Effector memory CD4-positive, alpha-beta T cell (primary cell): ENCODE measurements at places on chromosomes 7 and 10.
A peak's percentile ranks its signal among the peaks of the same experiment; 100 is the strongest.

DNA sequence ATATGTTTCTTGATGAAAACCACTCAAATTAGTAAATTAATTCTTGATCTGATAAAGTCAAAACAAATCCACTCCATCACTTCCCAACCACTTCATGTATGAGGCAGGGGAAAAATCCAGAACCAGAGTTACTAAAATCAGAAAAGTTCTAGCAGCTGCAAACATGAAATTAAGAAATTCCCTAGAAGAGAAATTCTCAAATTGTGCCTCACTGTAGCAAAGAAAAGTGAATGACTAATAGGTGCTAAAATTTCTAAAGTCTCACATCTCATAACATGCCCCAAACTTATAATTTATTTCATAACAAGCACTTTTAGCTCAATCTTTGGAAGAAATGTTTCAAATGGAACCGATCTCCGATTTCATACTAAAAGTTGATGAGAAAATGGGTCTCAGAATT lies 345.0 kb upstream of the AOAH start:
- no peak for DNase-seq

- DNase-seq: no peak
Observed at GRCh38 chr7:99953649-99954048, 22.2 kb downstream of the AZGP1 start.

- DNase-seq: no peak
Observed at GRCh38 chr7:90701771-90702170, 105.7 kb downstream of the CDK14 start.

GRCh38 chr10:22712956-22713852 lies 1.2 kb downstream of the PIP4K2A start:
- peak; percentile 29 for DNase-seq

DNA sequence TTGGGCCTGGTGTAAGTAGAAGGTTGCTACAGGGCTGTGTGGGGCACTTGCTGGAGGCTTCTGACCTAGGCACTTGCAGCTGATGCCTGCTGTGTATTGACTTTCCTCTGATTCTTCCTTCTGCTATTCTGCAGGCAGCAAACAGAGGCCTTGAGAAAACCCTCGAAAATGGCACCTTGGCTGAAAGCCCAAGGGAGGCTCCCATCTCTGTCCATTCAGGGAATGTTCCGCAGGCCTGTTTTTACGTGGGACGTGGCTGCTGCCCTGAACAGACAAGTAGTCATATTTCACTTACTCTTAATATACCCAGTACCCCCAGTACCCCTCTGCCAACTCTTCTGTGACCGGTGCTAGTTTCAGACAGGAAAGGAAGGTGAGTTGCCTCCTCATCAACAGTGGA lies 664.7 kb downstream of the INHBA start:
- DNase-seq: no peak

DNA sequence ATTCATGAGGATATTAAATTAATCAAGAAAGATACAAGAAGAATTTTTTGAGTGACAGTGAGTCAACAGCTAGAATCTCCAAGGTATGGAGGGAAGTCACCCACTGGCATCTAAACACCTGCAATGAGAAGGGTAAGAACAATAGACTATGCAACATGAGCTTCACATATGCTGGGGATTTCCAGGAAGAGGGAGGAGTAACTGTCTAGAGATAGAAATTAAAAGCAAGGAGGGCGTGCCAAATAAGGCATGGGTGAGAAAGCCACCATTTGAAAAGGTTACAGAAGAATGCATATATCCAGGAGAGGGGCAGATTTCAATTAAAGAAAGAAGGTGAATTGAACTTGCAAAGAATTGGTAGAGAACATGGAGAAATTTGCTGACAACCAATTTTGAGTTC lies 365.7 kb downstream of the GPR37 start:
- DNase-seq: no peak

- DNase-seq: no peak
Observed at GRCh38 chr10:127174866-127175265, 21.5 kb downstream of the INSYN2A start.

GRCh38 chr10:113705344-113705652 lies 25.6 kb downstream of the CASP7 start:
- no peak for DNase-seq

DNA sequence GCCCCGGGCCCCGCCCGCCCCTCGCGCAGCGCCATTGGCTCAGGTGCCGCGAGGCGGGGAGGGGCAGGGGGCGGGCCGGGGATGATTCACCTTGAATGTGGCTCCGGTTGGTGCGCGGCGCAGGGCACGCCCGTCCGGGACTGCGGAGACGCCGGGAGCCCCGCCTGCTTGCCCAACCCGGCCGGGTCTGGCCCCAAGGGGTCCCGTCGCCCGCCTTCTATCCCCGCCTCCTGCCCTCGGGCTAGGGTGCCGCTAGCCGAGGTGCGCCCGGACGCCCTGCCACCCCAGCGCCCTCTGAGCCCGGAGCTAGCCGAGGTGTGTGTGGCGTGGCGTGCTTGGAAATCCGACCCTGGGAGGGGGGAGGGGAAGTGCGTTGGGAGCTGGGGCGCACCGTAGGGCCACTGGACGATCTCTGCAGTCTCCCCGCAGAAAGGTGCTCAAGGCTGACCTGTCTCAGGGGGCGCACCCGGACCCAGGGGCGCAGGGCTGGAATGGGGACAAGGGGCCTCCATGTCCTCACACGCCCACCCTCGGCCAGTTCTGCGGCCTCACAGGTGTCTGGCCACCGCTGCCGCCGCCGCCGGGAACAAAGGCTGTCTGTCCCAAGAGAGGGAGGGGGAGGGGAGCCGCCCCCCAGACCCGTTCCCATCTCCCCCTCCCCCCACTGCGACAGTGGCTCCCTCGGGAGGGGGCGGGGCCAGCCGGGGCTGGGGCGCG lies 168.9 kb downstream of the NRF1 start:
- DNase-seq: peak; percentile 60

DNA sequence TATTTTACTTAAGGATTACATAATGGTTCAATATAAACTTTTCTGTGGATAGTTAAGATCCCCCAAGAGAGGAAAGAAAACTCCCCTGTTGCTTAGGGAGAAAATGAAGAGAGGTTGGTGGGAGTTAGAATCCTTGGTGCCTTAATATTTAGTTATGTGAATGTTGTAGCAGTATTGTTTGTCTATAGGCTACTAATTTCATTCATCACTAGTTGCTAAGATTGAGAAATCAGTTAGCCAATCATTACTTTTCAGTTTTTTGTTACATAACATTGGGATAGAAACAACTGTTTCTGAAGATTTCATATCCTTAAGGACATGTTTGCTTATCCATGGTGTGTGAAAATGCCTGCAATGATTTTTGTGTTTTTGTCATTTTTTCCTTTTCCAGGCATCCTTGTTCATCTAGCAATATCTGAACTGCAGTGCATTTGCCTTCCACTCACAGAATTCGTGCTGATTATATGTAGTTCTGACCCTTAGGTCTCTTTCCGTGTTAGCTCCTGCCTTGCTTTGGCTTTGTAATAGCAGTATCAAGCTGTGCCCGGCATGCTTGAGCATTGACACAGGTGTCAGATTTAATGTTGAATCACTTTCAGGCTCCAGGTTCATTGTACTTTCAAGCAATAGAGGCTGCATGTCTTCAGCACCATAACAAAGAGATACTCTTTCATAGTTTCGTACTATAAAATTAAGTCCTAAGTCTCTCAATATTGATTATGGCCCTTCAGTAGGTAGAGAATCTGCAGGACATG lies 85.0 kb downstream of the PODXL start:
- DNase-seq: no peak

DNA sequence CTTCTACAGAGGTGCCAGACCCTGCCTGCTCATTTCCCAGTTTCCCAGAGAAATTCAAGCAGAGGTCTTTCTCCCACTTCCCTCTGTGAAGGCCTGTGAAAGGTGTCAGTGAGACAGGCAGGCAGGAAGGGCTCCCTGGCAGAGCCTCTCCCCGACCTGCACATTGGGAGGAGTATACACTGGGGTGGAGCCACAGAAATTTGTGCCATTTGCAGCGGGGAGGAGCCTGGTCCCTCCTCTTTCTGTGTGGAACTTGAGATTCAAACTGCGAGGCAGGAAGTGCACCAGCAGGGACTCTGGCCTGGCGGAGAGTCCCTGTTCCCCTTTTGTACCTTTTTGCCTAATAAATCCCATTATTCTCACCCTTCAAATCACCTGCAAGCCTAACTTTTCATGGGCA lies 54.6 kb upstream of the OPN4 start:
- no peak for DNase-seq

- no peak for DNase-seq
Observed at GRCh38 chr10:62083412-62084267, 182.1 kb downstream of the ARID5B start.

- DNase-seq: no peak
Observed at GRCh38 chr10:131980761-131981428, 828 bp downstream of the BNIP3 start.

GRCh38 chr7:146414373-146414772 lies 297.8 kb downstream of the CNTNAP2 start:
- no peak for DNase-seq

- no peak for DNase-seq
Observed at GRCh38 chr10:71249996-71250395, 37.6 kb downstream of the UNC5B start.

DNA sequence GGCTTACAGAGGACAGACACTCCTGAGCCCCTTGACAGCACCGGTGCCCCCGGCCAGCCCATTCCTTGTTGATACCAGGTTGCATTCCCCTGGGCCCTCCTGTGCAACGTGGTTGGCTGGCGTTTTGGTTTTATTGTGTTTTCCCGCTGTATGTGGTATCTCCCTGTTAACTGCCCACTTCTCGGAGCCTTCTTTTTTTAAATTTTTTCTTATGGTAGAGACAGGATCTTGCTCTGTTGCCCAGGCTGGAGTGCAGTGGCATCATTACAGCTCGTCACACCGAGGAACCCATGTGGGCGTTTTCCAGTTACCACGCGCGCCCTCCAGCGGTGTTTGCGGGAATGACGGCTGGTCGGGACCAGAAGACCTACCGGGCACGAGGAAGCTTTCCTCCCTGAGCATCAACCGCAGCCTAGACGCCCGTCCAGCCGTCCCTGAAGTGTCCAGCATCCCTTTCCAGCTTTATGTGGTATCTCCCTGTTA lies 16.9 kb upstream of the ZFAND2A start:
- peak; percentile 60 for DNase-seq

GRCh38 chr7:115410972-115411686 lies 489.2 kb downstream of the MDFIC start:
- DNase-seq: no peak

DNA sequence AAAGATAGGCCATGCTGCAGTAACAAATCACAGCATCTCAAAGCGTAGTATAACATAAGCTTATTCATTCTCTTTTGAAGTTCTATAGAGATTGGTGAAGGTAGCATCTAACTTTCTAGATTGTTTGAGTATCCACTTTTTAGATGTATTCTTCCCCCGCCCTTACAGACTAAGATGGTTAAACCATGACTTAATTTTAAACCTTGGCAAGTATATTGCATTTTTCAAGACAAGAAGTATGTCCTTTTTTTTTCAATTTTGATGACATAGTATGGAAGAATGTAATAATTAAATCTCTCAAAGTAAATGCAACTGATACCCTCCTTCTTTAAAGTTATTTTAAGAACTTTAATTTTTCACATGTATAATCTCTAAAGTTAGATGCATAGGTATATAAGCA lies 190.0 kb downstream of the KCND2 start:
- DNase-seq: no peak

GRCh38 chr10:112799726-112800510 lies 150.1 kb upstream of the TCF7L2 start:
- no peak for DNase-seq

DNA sequence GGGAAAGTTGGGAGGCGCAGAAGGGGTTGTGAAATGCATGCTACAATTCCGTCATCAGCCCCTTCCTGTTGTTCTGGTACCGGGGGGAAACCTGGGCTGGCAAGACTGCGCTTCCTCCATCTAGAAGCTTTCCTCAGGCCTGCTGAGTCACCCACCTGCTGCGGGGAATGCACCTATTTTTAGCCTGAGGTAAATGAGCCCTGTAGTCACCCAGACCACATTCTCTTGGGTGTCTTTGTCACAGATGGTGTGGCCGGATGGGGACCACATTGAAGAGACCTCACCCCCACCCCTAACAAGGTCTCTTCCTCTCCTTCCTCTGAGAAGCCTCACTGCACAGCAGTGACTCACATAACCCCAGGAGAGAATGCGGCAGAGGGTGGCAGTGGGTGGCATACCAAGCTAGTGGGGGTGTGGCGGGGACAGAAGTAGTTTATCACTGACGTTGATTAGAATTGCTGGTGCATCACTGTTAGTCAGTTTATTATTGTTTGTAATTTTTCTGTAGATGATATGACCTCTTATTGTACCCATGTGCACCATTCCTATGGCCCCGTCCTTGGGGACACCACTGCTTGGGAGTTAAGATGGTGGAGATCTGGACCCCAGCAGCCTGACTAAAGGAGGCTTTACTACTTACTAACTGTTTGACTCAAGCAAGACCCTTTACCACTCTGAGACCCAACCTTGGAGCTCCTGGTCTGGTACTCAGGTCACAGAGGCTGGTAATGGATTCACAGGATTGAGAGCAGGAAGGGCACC lies 83.0 kb upstream of the DUSP5 start:
- peak; percentile 81 for DNase-seq

DNA sequence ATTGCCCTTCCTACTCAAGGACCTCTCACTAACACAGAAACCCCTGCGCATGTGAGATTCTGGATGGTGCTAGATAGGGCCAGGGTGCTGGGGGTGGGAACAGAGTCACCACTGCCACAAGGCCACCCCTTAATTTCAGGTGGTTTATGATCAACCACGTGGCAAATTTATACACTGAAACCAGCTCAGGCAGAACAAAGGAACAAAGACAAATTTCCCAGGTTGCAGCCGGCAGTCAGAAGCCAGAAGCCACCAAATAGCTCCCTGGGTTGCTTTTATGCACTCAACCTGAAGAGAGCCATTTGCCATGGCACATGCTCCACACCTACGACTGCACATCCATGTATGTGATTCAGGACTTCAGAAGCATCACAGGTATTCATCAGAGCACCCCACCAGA lies 2.5 kb downstream of the VOPP1 start:
- DNase-seq: peak; percentile 21

DNA sequence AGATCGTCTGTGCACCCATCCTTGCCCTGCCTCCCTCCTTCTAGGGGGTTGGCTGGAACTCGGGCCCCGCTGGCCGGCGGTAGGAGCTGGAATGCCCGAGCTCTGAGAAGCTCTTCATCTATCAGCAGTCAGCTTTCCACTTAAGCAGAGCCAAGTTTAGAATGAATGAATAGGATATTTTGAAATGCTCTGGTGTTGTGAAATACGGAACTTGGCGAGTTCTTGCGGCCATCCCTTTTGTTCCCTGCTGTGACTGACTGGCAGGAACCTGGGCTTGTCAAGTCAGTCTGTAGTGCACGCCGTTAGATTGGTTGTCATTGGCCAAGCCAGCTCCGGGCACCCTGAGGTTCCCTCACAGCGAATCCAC lies 33.3 kb downstream of the FOXK1 start:
- no peak for DNase-seq

DNA sequence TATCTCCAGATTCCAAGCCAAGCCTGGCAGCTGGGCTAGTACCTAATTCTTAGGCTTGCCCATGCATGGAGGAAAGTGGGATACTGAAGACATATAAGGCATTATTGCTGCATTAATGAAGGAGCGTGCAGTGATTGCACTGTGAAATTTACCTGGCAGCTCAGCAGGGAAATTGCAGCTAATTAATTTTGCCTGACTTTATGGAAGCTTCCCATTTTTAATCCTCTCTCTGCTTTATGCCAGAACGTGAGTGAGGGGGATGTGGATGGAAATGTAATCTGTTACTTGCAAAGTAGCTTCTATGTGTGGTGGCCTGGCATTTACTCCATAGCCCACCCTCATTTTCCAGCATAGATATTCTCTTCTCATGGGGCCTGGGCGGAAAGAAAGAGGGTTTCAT lies 134.9 kb downstream of the SH2D4B start:
- no peak for DNase-seq
